ENCODE measurements at places on chromosomes 4 and X.

DNA sequence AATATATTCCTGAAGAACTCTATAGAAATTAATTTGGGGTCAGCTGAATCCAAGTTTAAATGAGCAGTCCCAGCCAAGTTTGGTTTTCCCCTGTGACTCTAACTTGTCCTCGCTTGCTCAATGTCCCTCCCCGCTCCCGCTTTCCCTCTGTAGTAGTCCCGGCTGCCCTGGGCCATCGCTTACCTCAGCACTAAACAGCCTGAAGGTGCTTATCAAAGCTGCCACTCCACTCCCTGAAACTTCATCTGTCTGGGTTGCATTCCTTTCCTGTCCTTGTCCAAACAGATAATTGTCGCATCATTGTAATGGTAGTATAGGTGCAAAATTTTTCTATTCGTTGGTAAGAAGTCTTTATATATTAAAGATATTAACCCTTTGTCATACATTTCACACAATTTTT is 12.8 kb downstream of the SLC25A43 start:
- no peak for DNase-seq

GRCh38 chr4:76665721-76666120 is 230.7 kb downstream of the SHROOM3 start:
- DNase-seq: no peak

GRCh38 chr4:179768996-179769395 is 2326.8 kb upstream of the AGA start:
- no peak for DNase-seq

DNA sequence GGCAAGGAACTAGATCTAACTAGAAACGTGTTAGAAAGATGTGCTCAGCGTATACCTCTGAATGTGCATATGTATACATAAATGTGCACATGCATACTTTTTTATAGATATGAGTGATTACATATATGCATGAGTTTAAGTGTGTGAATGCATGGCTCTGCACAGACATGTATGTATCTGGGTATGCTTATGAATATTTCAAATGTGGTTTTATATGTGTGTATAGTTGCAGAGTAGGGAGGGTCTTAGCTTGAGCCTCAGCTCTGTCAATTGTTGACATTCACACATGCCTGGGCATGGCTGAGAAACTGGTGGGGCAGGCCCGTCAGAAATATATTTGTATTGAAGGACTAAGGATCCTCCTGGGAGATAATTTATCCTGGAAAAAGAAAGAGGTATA is 31.1 kb downstream of the RAP2C start:
- no peak for DNase-seq

DNA sequence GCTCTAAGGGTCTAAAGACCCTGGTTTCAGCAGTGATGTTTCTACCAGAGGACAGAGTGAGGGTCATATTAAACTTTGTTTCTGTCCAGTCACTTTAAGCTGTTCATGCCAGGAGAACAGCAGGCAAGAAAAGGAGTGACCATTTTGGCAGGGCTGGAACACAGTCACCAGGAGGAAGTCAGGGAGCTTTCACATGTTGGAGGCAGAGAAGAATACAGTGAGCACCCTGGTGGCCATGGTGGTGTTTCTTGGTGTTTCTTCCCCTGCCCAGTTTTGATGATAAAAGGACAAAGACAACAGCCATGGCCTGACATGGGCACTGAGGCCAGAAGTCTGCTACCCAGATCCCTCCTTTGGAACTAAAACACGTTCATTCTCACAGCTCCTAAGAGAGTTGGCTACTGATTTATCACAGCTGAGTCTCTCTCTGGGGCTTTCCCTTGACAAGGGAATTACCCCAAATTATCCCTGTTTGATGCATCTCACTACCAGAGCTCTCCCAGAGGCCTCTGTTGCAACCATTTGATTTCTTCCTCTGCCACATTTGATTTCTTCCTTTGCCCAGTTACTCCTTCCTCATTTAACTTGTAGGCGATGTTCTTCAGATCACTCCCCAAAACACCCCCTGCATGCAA is 106.4 kb upstream of the NWD2 start:
- no peak for DNase-seq

- DNase-seq: no peak
Observed at GRCh38 chr4:181323061-181323460, 920.1 kb upstream of the TENM3 start.

GRCh38 chr4:146347822-146348221 is 133.5 kb downstream of the REELD1 start:
- no peak for DNase-seq

GRCh38 chr4:28277931-28278330 is 1417.3 kb downstream of the STIM2 start:
- no peak for DNase-seq

- DNase-seq: no peak
Observed at GRCh38 chr4:52627876-52628275, 31.2 kb downstream of the USP46 start.

GRCh38 chr4:1348014-1348513 is 1.1 kb downstream of the UVSSA start:
- no peak for DNase-seq

DNA sequence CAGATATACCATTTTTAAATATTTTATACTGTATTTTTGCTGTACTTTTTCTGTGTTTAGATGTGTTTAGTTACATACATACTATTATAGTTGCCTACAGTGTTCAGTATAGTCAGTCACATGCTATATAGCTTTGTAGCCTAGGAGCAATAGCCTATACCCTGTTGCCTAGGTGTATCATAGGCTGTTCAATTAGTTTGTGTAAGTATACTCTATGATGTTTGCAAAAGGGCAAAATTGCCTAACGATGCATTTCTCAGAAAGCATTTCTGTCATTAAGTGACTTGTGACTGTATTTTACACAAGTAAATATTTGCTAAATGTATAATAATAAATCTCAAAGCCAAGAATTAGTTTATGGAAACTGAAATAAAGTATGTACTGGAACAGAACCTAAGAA is 9.5 kb downstream of the ETFDH start:
- DNase-seq: no peak

- DNase-seq: peak; percentile 61
Observed at GRCh38 chrX:56233682-56234081, 1.5 kb downstream of the KLF8 start.

DNA sequence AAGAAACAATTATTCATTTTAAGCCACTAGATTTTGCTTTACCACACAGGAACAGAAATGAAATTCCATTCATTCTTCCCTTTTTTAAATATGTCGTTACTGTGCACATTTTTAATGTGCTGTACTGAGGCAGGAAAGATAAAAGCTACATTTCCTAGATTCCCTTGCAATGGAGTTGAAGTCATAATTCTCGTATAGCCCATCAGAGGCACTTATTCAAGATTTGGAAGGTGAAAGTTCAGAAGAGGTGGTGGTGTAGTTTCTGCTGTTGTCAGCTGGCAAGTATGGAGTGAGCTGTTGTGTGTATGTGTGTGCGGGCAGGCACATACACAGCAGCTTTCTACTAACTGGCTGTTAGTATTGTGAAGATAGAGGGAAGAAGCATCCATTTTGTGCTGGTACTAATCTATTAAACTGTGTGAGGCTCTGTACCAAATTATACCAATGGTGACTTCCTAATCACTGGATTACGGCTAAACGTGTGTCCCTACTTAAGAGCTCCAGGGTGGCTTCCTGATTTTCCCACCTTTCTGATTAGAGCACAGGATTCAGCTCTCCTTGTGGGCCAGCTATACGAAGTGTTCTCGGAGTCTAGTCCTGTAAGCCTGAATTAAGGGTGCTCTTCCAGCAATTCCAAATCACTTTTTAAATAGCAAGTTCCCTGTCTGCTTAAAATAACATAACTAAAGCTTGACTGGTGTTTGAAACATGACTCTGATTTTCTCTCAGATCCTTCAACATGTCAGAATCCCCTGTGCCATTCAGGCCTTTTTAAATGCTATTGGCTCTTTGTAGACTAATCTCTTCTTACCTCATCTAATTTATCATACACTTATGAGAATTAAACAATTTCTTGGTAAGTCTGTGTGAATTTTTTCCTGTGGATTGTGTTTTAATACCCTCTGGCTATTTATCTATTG is 43.8 kb downstream of the PDS5A start:
- DNase-seq: no peak

DNA sequence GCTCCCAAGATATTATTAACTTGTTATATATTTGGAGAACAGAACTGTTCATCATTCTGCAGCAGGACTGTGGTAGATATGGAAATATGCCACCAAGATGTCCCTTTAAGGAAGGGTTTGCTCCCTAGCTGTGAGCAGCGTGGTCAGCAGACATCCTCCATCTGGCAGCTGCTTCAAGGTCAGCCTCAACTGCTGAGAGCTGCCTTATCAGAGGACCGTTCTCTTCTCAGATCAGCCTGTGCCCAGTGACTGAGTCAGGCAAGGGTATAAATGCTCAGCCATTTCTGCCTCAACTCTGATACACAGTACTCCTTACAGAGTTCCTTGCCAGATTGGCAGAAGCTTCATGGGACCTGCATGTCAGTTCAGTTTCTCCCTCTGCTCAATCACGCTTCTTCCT is 63.4 kb upstream of the MAGEB2 start:
- DNase-seq: no peak

DNA sequence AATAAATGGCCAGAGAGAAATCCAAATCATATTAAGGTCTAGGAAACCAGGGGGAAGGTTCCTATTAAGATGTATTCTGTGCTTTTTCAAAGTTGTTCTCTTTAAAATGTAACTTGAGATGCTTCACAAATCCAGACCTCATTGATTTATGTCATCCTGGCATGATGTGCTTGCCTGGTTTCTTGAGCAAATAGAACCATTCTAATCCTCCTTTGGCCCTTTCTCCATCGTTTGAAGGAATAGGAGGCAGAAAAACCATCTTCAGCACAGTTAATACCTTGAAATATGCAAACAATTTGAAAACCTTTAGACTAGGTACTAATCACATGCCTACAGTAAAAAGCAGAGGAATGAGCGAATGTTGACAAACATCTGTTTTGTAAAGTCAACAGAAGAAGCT is 202.2 kb upstream of the CXorf66 start:
- DNase-seq: no peak

- DNase-seq: peak; percentile 24
Observed at GRCh38 chrX:11665168-11666111, at the start of gene ARHGAP6. Gene ARHGAP6, minus strand, starts transcription at chrX:11665920. Its CDS starts 1,092 bp downstream, at chrX:11664828.

DNA sequence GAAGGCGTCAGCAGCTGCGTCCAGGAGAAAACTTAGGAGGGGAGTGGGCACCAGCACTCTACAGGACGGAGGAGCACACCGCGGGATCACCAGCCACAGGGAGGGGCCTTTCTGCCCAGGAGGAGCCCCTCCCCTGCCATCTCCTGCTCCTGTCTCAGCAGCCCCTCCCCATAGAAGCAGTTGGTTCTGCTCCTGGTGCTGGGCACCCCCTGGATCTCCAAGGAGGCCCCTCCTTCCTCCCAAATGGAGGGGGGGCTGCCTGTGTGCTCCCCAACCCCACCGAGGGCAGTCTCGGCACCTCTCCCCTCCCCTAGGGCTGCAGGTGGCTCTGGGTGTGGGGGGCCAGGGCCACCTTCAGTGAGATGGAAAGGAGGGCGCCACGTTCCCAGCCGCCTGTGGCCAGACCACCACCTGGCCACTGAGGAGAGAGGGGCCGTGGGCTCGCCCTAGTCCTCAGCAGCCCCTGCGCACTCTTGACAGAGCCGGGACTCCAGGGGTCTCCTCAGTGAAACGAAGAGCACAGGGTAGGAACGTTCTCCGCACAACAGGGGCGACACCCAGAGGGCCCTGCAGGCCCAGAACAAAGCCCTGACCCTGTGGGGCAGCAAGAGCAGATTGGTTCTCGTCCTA is 37.8 kb downstream of the CPLX1 start:
- DNase-seq: no peak

DNA sequence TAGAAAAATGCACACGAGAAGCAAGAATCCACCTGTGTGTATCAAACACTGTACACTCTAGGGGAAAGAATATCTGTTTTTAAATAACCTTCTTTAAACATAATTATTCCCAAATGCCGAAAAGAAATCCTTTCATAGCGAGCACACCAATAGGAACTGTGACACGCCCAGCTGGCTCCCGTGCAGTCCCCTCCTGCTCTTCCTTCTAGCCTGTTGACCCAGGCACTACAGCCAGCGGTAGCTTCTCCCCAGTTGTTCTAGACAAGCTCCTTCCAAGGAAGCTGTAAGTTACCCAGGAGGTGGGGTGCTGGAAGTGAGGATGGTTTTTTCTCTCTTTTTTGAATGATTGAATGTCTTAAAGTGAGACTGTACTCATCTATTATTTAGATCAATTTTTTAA is 19.5 kb upstream of the NOCT start:
- no peak for DNase-seq

GRCh38 chrX:111837197-111837596 is 38.8 kb upstream of the TRPC5OS start:
- DNase-seq: no peak

GRCh38 chrX:14919407-14919806 is 46.2 kb downstream of the MOSPD2 start:
- DNase-seq: no peak

- no peak for DNase-seq
Observed at GRCh38 chr4:104649631-104650030, 154.9 kb upstream of the CXXC4 start.

DNA sequence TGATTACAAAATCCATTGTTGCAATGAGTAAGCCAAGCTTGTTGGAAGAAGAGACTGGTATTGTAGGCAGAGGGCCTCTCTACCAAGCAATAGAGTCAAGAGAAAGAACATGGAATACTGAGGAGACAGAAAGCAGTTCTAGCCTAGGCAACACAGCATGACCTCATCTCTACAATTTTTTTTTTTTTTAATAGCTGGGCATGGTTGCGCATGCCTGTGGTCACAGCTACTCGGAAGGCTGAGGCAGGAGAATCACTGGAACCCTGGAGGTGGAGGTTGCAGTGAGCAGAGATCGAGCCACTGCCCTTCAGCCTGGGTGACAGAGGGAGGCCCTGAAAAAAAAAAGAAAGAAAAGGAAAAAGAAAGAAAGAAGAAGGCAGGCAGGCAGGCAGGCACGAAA is 11.7 kb upstream of the ZBTB33 start:
- no peak for DNase-seq

DNA sequence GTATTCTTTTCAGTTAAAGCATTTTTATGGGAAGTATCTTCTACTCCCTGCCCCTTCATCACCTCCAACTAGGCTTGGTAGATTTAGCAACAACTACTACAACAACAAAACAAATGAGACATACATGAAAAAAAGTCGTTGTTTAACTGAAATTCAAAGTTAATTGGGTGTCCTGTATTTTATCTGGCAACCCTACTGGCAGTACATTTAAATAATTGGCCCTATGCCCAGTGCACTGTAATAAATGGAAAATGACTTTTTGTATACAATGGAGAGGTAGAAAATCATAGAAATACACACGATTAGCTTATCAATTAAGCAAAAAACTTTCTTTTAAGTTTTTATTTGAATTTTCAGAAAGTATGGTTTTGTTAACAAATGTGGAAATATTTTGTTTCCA is 21.4 kb upstream of the CLGN start:
- no peak for DNase-seq

DNA sequence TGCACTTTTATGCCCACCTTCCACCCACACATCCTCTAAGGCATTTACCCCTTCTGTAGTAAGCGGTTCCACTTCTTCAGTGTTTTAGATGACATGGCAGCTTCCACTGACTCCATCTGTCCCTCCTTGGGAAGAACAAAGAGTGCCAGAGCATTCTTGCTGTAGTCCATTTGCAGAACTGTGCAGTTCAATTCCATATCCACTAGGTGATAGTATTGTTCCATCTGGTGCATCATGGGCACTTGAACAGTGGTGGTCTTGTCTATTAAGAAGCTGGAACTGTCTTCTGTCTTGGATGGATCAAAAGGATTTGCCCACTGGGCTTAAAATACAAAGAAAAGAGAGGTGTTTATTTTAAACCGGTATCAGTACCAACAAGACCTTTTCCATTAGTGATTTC is 3.5 kb downstream of the SERPINA7 start:
- no peak for DNase-seq

GRCh38 chr4:84159762-84160161 is 339.3 kb downstream of the NKX6-1 start:
- DNase-seq: no peak

GRCh38 chr4:7217474-7218321 is 25.4 kb downstream of the SORCS2 start:
- no peak for DNase-seq
